ENCODE measurements at places on chromosomes 3 and 15.

- peak; percentile 9 for DNase-seq
Measured at GRCh38 chr3:28050885-28051284, 190.5 kb upstream of the CMC1 start.

DNA sequence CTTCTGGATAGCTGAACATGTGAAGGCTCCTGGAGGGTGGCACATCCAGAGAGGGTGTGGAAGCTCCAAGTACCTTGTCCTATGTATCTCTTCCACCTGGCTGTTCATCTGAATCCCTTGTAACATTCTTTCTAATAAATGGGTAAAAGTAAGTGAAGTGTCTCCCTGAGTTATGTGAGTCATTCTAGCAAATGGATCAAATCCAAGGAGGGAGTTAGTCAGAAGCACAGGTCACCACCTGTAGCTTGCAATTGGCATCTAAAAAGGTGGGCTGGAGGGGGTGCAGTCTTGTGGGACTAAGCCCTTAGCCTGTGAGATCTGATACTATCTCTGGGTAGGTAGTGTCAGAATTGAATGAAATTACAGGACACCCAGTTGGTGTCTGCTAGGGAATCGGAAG, 71.0 kb downstream of the WWTR1 start:
- no peak for DNase-seq

- no peak for DNase-seq
Measured at GRCh38 chr3:171953301-171954022, 85.9 kb upstream of the FNDC3B start.

DNA sequence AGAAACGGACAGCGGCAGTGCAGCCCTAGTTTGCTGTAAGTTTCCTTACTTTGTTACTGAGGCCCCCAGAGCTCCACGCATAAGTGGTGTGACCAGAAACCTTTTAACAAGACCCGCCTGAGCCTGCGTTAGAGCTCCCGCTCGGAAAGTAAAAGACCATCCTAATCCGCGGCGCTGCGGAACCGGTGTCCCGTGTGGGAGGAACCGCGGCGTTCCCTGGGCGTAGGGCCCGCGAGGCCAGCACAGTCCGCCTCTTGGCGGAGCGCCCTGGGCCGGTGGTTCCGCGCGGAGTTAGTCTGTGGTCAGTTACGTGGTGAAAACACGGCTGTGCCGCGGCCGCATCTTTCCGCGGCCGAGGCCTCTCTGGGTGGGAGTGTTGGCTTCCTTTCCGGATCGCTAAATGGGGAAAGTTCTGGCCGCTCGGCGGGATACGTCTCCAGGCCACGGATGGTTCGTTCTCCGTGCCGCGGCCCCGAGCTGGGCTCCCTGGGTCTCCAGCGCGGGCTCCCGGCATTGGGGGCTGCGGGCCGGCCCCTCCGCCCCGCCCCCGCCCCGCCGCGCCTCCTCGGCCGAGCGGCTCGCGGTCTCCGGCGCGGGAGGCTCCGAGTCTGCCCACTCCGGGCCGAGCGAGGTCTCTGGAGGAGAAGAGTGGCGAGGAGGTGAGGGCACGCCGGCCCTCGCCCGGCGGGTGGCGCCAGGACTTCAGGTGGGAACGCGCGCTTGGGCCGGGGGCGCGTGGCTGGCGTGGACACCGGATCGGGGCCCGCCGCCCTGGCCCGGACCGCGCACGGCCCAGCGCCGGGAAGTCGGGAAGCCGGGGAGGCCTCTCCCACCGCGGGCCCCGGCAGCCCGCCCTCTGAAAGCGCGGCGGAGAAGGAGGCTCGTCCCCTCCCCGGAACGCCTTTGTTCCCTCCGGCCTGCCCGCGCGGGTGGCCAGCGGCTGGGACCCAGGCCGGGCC, 754 bp downstream of the B3GNT5 start:
- DNase-seq, result no peak

Measured in activated T-cell treated with anti-CD3 and anti-CD28 coated beads for 48 hours (primary cell).